ENCODE measurements at places on chromosomes 5 and 9. TPM values are rescaled to one million over a fixed set of nuclear protein-coding genes. Genes with fewer than 3 reads are reported as not detected.

The ENTPD2 gene
- not detected for total RNA-seq

The GNA14 gene
- 0.11 TPM for total RNA-seq

The KIAA0825 gene
- total RNA-seq: 1.1 TPM

DNA sequence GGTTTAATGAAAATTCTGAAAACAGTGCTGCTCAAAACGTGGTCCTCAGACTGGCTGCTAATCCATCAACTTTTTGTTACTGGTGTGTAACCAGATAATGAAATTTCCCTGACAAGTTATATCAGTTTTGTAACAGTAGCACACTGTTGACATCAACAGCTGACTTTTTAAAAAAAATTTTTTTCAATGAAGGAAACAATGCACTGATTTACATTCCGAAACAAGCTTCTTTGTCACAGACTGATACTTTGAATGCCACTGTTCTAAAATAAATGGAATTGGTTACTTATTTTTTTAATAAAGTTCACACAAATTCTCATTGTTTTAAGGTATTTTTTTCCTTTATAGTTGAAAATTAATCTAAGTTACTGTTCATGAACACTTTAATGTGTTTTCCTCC is 169.1 kb downstream of the NIPBL start:
- DNase-seq: no peak
- H3K4me3 ChIP-seq: no peak overlapping the region
- H3K4me1 ChIP-seq: no peaks in the 10 kb centered on the region
- peaks cover 27% of the 10 kb centered on the region for H3K36me3 ChIP-seq
- H3K27ac ChIP-seq: no peak overlapping the region

DNA sequence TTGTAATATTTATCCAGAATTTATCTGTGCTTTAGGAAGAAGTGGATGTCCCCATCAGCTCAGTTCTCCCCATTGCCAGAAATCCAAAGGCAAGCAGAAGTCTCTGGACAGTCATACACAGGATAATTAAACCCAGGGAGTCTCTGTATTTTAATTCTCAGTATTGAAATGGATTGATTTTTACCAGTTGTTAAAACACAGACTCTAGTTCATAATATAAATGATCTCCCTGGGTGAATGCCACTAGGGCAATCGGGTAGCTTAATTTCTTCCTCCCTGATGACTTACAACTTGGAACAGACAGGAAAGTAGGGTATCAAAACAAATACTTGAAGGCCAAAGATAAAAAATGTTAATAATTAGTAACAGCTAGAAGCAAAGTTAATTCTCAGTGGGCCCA is 66.5 kb upstream of the DAP start:
- no peak for DNase-seq
- H3K27me3 ChIP-seq: peaks cover 5% of the 10 kb centered on the region
- no peaks in the 10 kb centered on the region for H3K36me3 ChIP-seq
- H3K4me1 ChIP-seq: no peaks in the 10 kb centered on the region
- no peak overlapping the region for H3K27ac ChIP-seq
